Spleen (tissue), 13 donors: ENCODE measurements at places on chromosomes 6 and 20. TPM values are rescaled to one million over a fixed set of nuclear protein-coding genes. Genes with fewer than 3 reads are reported as not detected.

Gene BFSP1
- polyA plus RNA-seq = 0.35 TPM

DNA sequence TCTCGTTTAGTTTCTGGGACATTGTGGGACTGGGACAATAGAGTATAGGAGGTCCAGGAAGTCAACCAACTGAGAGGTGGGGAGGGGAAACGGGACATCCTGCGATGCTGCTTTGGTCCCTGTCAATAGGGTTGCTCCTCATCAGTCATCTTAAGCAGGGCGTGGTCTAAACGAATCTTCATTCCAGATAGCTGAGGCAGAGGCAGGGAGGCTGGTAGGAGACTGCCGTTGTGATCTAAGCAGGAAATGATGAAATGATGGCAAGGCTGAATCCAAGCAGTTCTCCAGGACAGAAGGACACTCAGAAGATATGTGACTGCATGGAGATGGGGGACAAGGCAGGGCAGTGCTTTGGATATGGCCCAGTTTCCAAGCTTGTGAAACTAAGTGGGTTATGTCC, 953.4 kb downstream of the KIF16B start:
- no peaks in the 10 kb centered on the region for H3K27me3 ChIP-seq
- H3K4me1 ChIP-seq = no peaks in the 10 kb centered on the region
- H3K27ac ChIP-seq = no peak overlapping the region

Gene BMP6
- 0.58 TPM for polyA plus RNA-seq

Gene MUCL3
- not detected for polyA plus RNA-seq

DNA sequence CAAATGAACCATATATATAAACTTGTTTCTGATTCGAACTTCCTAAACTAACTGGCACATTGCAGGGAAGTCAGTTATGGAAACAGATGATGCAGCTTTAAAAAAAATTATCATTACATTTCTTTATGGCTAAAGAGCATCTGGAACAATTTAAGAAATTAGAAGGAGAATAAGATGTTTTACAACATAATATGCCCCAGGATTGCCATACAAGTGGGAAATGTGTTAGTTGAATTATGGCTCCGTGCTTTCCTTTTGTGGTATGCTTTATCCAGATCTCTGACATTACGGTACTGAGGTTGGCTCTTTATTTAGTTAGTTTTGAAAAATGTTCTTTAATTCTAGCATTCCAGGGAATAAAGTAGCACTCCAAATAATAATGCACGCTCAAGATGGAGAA, 343.0 kb upstream of the ZFP64 start:
- H3K27me3 ChIP-seq = no peaks in the 10 kb centered on the region
- no peaks in the 10 kb centered on the region for H3K36me3 ChIP-seq
- no peak overlapping the region for H3K27ac ChIP-seq
- H3K4me3 ChIP-seq = no peak overlapping the region
- H3K4me1 ChIP-seq = no peaks in the 10 kb centered on the region
